T-helper 22 cell (primary cell): ENCODE measurements at places on chromosomes 6 and 20.

GRCh38 chr20:45917790-45918141 lies 5.8 kb upstream of the PLTP start:
- DNase-seq, result no peak

DNA sequence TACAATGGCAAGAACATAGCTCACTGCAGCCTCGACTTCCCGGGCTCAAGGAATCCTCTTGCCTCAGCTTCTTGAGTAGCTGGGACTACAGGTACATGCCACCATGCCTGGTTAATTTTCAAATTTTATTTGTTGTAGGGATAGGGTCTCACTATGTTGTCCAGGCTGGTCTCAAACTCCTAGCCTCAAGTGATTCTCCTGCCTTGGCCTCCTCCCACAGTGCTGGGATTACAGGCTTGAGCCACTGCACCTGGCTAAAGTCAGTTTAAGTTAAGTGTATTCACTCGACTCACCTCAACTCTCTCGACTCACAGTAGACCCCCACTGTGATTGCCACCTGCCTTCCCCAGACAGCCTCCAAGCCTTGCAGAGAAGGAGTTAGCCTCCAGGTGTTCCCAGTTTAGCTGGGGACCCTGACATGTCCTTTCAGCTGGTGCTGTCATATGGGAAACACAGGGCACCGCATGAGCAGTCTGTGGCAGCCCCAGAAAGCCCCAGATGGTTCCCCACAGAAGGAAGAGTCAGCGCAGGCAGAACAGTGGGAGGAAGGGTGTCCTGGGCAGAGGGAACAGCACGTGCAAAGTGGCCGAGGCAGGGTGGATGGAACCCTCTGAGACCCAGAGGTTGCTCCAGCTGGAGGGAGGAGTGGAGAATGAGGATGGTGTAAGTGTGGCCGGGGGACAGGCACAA lies 40.4 kb downstream of the CEBPB start:
- no peak for DNase-seq

DNA sequence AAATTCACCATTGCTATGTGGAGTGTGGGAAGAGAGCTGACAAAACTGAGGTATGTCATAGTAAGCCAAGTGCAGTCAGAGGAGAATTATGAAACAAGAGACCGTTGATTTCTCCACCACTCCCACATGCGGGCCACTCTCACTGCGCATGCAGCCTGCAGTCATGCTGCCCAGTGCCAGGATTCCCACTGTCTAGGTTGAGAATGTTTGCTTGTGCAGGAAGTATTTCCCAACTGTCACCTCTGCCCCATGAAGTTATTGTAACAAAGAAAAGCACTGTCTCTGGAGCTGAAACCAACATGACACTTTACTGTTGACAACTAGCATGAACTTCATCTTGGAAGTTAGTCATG lies 18.7 kb upstream of the SFT2D1 start:
- DNase-seq, result no peak

GRCh38 chr6:37865504-37865903 lies 46.0 kb downstream of the ZFAND3 start:
- DNase-seq, result no peak

DNA sequence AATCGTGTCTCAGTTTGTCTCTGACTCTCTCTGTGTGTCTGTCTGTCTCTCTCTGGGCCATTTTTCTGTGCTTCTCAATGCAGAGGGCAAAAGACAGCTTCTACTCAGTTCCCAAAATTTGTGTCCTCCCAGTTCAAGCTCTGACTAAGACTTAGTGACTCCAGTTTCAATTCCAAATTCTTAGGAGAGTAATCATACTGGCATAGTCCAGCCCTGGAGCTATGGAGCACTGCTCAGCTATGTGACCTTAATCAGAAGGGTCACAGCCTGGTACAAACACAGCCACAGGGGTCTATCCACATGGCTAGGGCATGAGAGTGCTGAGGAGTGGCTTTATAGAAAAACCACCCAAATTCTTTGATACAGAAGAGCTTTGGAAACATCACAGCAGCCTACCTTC lies 91.9 kb downstream of the FOXF2 start:
- no peak for DNase-seq

DNA sequence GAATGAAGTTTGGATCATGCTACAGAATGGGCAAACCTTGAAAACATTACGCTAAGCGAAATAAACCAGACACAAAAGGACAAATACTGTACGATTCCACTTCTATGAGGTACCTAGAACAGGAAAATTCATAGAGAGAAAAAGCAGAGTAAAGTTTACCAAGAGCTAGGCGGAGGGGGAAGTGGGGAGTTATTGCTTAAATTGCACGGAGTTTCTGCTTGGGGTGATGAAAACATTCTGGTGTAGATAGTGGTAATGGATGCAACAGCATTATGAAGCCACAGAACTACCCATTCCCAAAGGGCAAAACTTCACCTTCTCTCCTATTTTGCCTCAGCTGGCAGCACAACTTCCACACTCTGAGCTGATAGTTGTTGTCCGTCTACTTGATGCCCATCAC lies 6.4 kb upstream of the PDYN start:
- DNase-seq, result no peak

DNA sequence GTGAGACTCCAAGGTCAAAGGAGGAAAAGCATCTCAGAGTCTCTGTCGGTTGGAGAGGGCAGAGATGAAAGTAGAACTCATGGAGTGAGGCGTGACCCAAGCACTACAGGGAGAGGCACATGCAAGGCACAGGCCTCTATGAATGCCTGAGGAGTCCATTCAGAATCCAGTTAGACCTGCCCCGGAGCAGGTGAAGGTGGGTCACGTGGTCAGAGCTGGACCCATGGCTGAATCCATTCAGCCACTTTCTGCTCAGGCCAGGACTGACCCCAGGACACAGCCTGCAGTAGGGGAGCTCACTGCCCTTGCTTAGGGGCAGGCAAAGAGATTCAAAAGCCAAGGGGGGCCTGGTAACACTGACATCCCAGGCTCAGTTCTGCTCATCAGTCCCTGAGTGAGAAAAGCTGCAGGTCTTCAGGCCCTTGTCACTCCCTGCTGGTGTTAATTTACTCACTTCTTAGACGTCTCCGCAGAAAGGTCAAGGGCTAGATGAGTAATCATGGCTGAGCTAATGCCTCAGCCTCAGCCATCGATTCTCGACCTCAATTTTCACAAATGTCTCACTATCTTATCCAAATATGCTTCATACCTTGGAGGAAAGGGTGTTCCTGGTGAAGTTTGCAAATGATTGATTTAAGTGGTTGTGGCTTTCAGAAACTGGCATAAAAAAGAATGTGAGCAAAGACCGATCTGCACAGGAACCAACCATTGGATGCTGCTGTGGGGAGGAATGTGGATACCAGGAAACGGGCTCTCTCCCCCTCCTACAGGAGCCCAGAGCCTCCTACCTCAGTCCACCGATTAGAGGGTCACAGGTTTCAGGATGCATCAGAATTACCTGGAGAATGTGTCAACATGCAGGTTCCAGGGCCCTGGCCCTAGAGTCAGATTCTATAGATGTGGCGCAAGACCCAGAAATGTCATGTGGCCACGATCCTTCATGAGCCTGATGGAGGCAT lies 584.4 kb downstream of the PTPRT start:
- DNase-seq, result no peak

GRCh38 chr6:64672131-64672530 lies 1034.9 kb downstream of the EYS start:
- DNase-seq, result no peak

- no peak for DNase-seq
Observed at GRCh38 chr20:52303281-52303950, 111.8 kb upstream of the ZFP64 start.

DNA sequence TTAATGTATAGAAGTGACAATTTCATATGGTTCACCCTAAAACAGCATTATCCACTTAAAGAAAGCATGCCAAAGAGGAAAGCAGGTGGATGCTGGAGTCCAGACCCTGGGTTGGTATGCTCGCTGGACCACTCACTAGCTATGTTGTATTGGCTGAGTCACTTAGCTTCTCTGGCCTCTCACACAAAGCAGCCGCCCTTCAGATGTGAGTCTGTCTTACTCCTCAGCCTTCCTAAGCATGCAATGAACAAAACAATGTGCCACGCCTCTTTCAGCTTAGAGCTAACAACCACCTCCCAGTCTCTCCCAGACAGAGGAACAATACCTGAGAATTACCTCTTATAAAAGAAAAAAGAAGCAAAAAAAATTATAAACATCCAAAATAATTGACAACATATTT lies 29.4 kb downstream of the SIM1 start:
- DNase-seq, result no peak

GRCh38 chr20:34948030-34948429 lies 7.6 kb downstream of the GSS start:
- DNase-seq, result no peak
